Hepatocyte (in vitro differentiated cells): ENCODE measurements at places on chromosomes 3 and 15. TPM values are rescaled to one million over a fixed set of nuclear protein-coding genes. Genes with fewer than 3 reads are reported as not detected.

GRCh38 chr15:79572691-79573404 is 140.7 kb downstream of the MINAR1 start:
- peaks cover 19% of the 10 kb centered on the region for H3K27me3 ChIP-seq
- no peak overlapping the region for H3K27ac ChIP-seq
- H3K4me3 ChIP-seq = no peak overlapping the region
- H3K4me1 ChIP-seq = no peaks in the 10 kb centered on the region

DNA sequence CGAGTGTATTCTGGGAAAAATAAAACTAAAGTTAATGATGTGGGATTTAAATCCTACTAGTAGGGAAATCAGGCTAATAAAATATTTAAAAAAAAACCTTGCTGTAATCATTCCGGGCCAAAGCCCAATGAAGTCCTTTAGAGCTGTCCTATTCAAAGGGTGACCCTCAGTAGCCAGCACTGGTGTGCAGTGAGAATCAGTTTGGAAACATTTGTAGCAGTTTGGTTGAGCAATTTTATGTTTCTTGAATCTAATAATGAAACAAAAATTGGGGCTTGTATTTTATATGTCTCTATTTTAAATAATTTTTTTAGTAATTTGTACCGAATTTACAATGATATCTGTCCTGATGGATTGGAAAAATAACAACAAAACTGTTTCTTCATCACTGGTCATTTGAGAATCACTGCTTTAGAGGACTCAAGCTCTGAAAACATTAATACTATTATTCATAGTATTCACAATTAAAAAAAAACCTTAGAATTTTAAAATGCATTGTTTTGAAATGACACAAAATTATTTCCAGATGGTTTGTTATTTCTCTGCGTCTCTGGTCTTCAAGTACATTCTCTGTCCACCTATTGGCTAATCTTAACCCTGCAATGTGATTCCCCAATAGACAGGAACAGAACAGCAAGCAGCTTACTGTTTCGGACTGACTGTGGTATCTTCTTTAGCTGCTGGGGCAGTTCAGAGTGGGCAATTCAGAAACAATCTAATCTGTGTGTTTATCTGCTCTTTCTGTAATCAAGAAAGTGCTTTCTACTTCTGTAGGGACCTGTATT is 71.2 kb downstream of the OTOL1 start:
- no peak overlapping the region for H3K4me3 ChIP-seq
- no peaks in the 10 kb centered on the region for H3K27me3 ChIP-seq

- DNase-seq = no peak
- peaks cover 14% of the 10 kb centered on the region for H3K4me1 ChIP-seq
- H3K36me3 ChIP-seq = peaks cover 12% of the 10 kb centered on the region
These were observed 93.8 kb downstream of the DNASE1L3 start for GRCh38 chr3:58116985-58117384.

The COPB2 gene
- polyA plus RNA-seq = 152 and 156 TPM in 2 replicates

The HDC gene
- polyA plus RNA-seq = not detected in 2 replicates
